ENCODE measurements at places on chromosomes 7 and 10.

GRCh38 chr10:32929634-32930033 lies 28.4 kb downstream of the ITGB1 start:
- DNase-seq, result no peak

DNA sequence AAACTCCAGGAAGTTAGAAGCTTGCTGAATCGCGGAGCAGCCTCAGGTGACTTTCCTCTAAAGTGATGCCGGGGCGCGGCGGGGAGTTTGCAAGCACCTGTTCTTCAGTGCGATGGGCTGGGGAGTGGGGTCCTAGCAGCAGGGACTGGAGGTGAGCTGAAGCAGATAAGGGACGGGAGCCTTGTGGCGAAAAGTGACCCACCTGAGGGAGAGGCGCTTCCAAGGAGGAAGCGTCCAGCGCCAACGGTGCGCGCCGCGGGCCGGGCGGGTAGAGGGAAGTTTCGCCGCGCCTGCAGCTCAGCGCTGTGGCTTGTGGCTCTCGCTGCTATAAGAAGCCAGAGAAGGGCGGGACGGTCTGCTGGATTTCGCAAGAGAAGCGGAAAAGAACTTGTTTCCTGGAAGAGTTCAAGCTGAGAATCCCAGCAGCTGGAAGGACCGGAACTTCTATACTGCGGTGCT lies at the start of gene STEAP4:
Gene STEAP4 (minus strand): TSS at position 305 of the 459 bp plus-strand sequence. CDS start 22,625 bp downstream, outside the sequence.
- DNase-seq, result no peak

- DNase-seq, result no peak
These were observed 14.6 kb downstream of the TWIST1 start for GRCh38 chr7:19102884-19103283.

DNA sequence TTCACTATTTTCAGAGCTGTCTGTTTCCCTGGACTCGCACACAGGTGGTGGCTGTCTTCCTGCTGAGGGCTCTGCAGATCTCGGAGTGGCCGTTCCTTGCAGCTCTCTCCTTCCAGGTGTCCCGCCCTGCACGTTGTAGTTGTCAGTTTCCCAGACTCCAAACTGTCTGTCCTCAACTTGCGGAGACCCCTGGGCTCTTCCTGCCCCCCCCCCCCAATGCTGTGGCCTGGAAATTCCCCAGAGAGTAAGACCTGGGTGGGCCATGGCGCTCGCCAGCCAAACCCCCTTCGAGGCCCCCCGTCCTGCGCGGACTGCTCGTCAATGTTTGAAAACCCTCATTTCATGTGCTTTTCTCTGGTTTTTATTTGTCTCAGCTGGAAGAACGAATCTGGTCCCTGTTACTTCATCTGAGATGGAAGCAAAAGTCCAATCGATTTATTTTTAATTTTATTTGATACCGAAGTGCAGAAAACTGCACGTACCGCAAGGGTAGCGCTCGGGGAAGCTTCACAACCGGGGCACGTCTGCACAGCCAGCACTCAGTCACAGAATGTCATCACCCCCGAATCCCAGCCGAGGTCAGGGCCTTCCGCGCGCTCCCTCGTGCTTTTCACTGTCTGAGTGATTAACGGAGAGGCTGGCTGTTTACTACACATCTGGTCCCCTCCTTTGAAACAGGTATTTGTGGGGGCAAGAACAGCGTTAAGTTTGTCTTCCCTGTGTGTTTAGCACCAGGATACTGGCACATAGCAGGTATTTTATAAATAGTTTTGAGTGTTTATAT lies 46.4 kb upstream of the NKX6-2 start:
- DNase-seq, result no peak

DNA sequence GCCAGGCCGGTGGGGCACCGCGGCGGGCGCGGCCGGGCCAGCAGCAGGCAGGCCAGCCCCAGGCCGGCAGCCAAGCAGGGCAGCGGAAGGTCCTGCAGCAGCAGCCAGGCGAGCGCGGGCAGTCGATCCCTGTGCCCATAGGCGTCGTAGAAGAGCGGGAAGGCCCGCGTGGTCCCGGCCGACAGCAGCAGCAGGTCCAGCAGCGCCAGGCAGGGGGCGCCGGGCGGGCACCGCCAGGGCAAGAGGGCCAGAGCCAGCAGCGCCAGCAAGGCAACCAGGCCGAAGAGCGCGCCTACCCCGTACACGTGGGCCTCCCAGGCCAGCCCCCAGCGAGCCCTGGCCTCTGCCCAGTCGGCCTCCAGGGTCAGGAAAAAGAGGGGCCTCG lies 8.4 kb upstream of the RBM28 start:
- no peak for DNase-seq

- no peak for DNase-seq
These were observed 36.1 kb downstream of the KCNMA1 start for GRCh38 chr10:77601488-77601887.

DNA sequence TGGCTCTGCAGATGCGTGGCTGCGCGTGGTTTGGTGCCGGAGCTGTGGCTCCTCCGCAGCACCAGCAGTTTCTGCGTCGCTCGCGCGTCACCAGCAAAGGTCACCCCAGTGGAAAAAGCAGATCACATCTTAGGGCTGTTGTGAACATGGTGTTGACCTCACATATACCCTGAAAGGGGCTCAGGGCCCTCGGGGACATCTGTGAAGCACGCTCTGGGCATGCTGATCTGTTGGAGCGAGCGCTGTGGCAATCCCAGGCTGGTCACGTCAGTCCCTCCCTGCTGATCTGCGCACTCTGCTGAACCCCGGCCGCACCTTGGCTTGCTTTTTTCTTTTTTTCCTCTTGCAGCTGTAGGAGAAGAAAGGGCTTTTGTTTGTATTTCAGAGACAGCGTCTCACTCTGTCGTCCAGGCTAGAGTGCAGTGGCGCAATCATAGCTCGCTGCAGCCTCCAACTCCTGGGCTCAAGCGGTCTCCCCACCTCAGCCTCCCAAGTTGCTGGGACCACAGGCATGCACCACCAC lies 33.3 kb upstream of the AP5Z1 start:
- no peak for DNase-seq

- no peak for DNase-seq
These were observed 554.2 kb downstream of the TCERG1L start for GRCh38 chr10:130757271-130757670.

- DNase-seq, result no peak
These were observed 5.1 kb upstream of the SLC16A12 start for GRCh38 chr10:89540420-89540949.

- no peak for DNase-seq
These were observed 1277.1 kb upstream of the AUTS2 start for GRCh38 chr7:68321076-68321639.
